ENCODE measurements at places on chromosomes 4 and X.

GRCh38 chr4:102685768-102686167 lies 75.0 kb downstream of the MANBA start:
- DNase-seq, result no peak

GRCh38 chr4:58590722-58591121 lies 1480.5 kb upstream of the IGFBP7 start:
- no peak for DNase-seq

GRCh38 chrX:20664774-20665173 lies 398.1 kb upstream of the RPS6KA3 start:
- DNase-seq, result no peak

DNA sequence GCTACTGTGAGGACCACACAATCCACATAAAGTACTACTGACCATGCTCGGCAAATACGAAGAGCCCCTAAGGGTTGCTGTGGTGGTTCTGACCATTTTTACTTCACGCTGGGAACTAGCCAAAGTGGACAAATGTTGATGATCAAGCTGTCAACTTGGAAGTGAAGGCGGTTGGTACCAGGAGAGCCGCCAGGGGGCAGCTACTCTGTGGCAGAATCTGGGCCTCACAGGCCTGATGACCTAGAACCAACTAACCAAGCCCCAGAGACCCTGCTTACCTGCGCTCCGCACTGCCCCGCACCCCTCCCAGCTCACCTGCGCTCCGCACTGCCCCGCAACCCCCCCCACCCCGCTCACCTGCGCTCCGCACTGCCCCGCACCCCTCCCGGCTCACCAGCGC lies 5.6 kb downstream of the GAK start:
- no peak for DNase-seq

DNA sequence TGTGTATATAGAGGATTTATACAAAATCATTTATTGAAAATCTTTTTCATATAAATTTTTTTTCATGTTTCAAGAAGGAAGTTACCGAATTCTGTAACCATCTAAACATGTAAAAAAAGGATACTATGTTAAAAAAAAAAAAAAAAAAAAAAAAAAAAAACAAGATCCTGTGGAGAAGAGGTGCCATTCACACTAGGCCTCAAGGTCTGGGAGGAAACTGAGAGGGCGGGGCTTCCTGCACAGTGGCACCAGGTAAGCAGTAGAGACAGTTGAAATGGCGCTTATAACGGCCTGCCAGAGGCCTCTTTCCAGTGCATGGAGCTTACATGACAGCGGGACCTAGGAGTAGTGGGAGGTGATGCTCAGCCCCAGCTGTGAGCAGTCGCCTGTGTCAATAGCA lies 17.5 kb downstream of the TRAPPC2 start:
- DNase-seq, result no peak

GRCh38 chr4:16161851-16162408 lies 64.3 kb downstream of the TAPT1 start:
- DNase-seq, result no peak

DNA sequence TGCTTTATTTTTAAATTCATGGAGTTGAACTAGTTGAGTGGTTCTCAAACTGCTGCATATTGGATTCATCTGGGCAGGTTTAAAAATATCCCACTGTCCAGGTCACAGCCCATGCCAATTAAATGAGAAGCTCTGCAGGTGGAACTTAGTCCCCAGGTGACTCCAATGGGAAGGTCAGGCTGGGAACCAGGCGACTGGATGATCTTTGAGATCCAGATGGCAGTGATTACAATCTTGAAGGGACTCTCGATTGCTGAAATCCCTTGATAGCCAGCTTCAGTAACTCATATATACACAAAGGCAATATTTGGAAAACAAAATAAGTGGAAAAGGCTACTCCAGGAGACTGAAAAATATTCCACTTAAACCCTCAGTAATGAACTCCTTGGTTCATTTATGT lies 8.1 kb downstream of the ADH1A start:
- no peak for DNase-seq

DNA sequence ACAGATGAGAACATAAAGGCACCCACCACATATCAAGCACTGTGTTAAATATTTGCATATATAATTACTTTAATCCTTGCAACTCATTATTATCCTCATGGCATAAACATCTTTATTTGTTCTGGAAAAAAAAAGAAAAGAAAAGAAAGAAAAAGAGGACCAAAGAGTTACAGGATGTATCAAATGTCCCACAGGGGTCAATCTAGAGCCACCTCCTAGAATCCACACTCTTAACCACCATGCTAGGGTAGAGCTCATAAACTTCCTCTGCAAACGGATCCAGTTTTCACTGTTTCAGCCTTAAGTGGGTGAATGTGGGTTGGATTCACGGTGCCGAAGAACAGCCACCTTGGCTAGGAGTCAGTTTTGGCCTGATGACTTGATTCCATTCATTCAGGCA lies 171.1 kb upstream of the PPARGC1A start:
- no peak for DNase-seq

- DNase-seq, result no peak
These were observed 25.2 kb downstream of the NOP14 start for GRCh38 chr4:2937986-2938385.

DNA sequence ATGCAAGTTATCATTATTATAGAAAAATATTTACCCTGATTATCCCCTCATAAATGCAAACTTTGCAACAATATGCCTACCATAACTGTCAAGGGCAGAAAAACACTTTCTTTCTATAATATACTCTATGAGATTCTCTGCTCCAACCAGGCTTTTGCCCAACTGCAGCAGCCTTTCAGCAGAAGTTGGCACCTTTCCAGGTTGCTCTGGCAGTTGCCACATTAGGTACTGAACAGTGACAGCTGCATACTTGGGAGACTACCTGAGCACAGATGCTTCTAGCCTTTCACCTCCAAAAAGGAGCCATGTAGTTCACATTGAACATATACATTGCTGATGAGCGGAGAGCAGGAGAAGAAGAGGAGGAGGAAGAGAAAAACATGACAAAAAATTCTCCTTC lies 69.5 kb upstream of the BRWD3 start:
- DNase-seq, result no peak

DNA sequence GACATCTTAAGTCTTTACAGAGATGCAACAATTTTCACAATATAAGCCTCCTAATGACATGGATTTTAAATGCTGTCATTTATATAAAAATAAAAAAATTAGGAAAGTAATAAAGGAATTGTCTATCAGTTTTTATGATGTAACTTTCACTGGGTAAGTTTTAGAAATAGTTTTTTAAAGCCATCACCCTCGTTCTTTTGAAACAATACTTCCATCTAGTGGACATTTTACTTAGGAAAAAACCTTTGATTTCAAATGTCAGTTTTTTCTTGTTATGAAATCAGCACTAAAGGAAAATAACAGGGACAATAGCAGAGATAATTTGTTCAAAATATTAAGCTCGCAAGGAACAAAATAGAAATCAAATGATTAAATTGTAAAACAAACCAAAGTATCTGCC lies 24.3 kb upstream of the NDNF start:
- DNase-seq, result no peak

DNA sequence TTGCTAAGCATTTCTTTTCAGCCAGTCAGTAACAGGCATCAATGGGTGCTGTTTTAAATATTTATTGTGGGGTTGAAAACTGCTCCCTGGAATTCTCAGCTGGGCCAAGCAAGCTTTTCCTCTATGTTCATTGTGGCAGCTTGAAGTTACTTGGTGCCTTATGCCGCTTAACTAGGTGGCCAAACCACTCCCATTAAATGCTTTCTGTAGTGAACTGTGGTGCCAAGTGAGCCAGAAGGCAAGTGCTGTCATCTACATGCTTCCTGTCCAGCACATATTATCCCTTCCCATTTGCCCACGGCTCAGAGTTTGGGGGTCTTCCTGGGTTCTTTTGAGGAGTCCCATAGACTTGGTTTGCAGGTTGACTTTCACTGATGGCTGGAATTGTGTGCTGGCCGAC lies 64.8 kb downstream of the TAB3 start:
- DNase-seq, result no peak

DNA sequence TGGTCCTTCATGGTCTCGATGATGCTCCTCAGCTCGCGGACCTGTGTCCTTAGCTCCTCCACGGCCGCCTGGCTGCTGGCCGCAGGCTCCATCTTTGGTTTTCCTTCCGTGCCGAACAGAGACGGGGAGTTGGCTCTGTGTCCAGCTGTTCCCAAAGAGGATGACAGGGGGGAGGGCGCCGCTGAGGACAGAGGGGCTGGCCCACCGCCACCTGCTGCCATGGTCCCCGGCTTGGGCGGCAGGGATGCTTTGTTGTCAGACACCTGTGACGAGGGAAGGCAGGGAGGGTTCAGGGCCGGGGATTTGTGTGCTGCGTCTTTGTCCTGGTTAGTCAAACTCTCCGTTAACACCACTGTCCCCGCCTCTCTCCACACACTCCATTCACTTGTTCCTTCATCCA lies 26.6 kb upstream of the MAP3K15 start:
- DNase-seq, result no peak

GRCh38 chr4:168498251-168498650 lies 1.4 kb downstream of the PALLD start:
- DNase-seq, result no peak

GRCh38 chr4:108166038-108166437 lies 2.7 kb downstream of the LEF1 start:
- no peak for DNase-seq
